ENCODE measurements at places on chromosomes 3 and 15.

GRCh38 chr3:138985932-138986331 lies 20.1 kb downstream of the PRR23A start:
- DNase-seq = no peak

DNA sequence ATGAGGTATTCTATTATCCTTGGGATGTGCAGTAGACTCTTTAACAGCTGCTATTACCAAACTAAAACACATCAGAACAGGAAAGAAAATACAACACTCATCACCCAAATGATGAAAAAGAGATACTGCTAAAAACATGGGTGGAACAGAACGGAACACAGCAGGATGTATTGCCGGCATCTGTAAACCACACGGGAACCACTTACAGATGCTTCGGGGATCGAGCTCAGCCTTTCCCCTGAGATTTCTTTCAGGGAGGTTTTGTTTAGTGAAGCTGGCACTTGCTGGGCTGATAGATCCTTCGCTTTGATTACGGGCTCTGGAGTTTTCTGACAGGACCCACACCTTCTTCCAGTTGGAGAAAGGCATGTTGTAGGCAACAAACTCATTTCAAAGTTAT lies 182.3 kb upstream of the FAM3D start:
- no peak for DNase-seq

GRCh38 chr15:77632534-77633133 lies at the start of gene LINGO1:
TSS of gene LINGO1 (minus strand) at chr15:77632912. CDS start at chr15:77632315, 597 bp downstream.
- no peak for DNase-seq

DNA sequence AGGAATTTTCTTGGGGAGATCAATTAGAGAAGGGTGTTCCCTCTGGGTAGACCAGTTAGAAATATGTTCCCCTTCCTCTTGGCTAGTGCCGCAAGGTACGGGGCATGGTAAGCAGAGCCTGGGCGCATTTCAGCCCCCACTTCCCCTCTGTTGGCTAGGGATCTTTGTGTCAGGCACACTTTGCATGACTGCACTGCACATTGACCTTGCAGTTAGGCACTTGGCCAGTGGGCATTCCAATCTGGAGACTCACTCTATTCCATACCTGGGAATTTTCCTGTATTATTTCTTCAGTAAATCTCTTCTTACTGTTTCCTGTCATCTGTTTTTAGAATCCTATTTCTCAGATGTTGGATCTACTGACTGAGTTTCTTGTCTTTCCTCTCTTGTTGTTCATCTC lies 30.0 kb upstream of the CACNA1D start:
- no peak for DNase-seq

- no peak for DNase-seq
Measured at GRCh38 chr3:31314258-31314657, 218.5 kb upstream of the STT3B start.

- DNase-seq = peak; percentile 51
Measured at GRCh38 chr3:155890671-155891190, 20.3 kb downstream of the GMPS start.

GRCh38 chr3:170953736-170954135 lies 45.3 kb upstream of the EIF5A2 start:
- no peak for DNase-seq

- no peak for DNase-seq
Measured at GRCh38 chr3:176867681-176868663, 329.3 kb downstream of the TBL1XR1 start.

- no peak for DNase-seq
Measured at GRCh38 chr15:67879440-67880129, 39.7 kb upstream of the RNU6-1 start.

- no peak for DNase-seq
Measured at GRCh38 chr3:42638339-42638842, 15.1 kb upstream of the ZBTB47 start.

DNA sequence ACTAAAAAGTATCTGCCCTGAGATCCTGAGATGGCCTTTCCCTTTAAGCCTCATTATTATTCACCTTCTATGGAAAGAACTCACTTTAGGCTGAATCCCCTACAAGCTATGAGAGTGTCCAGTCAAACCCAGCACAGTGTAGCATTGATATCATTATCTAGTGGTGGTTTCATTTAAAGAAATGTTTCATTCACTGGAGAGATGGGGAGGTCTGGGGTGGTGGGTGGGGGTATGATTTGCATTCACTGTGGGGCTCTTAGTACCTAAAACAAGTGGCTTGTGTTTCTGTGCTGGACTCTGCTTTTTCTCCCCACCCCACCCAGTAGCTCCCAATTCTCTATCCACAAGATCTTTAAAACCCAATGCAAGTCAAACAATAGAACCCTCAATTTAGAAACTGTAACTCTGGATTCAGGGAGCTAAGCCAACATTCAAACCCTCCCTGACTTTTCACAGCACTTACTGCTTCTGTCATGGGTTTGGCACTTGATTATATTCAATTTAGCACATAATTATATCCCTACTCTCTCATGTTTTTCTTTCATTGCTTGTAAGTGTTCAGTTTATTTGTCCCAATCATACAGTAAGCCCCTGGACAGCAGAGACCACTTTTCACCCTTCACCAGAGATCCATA lies 310.5 kb upstream of the THBS1 start:
- DNase-seq = peak; percentile 65

- no peak for DNase-seq
Measured at GRCh38 chr3:106401666-106402490, 533.1 kb upstream of the CBLB start.

DNA sequence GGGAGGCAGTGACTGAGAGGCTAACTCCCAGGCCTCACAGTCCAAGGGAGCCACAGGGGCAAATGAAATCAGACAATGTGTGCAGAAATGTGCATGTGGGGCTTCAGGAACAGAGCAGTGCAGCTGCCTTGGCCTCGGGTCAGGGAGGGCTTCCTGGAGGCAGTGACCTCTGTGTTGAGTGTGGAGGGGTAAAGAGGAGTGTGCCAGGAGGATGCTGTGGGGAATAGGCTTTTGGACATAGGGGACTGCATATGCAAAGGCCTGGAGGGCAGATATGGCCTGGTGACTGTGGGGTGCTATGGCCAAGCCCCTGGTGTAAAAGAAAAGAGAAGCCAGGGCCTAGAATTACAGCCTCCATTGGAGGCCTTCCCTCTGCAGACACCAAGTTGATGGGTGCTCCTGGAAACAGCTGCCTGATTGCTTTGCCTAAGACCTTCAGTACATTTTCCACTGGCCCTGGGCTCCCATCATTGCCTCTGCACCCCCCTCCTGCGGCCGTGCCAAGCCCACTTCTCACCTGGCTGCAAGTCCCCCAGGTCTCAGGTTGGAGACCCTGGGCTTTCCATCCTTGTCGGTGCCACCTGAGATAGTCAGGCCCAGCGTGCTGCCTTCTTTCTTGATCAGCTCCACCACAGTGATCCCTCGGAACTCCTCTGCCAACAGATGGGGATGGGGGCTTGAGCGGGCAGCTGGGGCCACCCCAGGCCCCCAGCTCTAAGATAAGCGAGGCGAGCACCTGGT lies 15.1 kb downstream of the GRIP2 start:
- no peak for DNase-seq

- DNase-seq = peak; percentile 91
Measured at GRCh38 chr3:112043621-112044201, 9.2 kb downstream of the TMPRSS7 start.

- DNase-seq = no peak
Measured at GRCh38 chr15:87763837-87764236, 492.7 kb downstream of the NTRK3 start.

- no peak for DNase-seq
Measured at GRCh38 chr3:80238152-80238551, 470.4 kb upstream of the ROBO1 start.

DNA sequence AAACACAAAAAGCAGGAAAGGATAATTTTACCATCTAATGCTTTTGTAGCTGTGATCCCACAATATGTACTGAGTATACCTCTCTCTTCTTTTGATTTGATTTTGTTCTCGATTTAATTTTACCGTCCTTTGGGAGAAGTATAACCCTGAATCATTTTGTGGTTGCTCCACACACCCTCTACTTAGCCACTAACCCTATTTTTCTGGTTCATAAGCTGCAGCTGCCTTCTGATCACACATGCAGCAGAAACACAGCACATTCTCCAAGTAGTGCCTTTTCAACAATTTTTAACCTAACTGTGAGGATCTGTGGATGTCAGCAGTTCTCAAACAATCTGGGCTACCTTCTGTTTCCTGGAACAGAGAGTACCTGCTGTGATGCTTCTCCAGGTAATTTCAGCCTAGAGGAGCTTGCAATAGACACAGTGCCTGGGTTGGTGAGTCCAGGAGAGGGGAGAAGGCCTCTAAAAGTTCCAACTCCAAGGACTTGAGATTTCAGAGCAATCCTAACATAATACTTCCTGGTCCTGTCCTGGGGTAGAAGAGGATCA lies 40.3 kb downstream of the HGD start:
- DNase-seq = no peak

DNA sequence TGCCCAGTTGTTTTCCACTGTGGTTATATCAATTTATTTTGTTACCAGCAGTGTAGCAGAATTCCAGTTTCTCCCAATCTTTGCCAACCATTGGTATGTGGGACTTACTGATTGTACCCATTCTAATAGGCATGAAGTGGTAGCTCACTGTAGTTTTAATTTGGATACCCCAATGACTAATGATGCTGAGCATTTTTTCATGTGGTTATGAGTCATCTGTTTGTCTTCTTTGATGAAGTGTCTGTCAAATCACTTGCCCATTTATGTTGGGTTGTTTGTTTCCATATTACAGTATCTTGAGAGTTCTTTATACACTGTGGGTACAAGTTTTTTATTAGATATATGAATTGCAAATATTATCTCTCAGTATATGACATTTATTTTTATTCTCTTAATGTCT lies 644.3 kb downstream of the NR2F2 start:
- DNase-seq = no peak

DNA sequence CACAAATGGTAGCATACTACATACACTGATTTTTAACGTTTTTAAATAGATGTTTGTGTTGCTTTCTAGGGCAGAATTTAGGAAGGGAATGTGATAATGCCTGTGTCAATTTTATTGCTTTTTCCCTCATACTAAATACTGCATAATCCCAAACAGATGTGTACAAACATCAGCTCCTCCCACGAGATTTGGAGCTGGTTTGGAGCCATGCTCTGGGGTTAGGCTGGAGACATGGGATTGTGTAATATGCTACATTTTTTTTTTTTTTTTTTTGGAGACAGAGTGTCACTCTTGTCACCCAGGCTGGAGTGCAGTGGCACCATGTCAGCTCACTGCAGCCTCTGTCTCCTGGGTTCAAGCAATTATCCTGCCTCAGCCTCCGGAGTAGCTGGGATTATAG lies 80.1 kb downstream of the EBLN2 start:
- no peak for DNase-seq

DNA sequence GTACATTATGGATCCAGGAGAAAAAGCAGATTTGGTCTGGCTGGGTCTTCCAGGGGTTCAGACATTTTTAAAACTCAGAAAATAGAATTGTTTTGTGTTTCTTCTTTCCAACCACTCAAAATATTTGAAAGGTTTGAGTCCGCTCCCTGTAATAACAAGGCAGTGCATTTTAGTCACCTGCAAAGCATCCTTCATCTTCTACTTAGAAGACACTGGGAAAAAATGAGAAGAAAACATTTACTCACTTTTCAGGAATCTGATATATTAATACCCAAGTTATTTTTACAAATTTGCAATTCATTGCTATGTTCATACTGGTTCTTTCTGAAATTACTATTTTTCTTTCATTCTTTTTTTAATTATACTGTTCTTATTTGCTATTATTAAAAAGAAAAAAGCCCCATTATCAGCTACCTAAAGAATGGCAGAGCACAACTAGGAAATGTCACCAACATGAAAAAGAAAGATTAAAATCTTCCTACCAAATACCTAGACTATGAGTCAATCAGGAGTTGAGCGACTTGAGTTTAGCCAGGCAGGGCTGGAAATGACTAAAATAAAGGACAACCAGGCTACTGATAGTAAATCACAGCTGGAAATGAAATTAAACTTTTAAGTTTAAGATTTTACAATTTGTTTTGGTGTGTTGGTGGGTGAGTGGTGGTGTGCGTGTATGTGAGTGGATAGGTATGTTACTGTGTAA lies 280.3 kb upstream of the THBS1 start:
- DNase-seq = no peak

- DNase-seq = no peak
Measured at GRCh38 chr3:45518376-45519135, 76.0 kb upstream of the LIMD1 start.

- no peak for DNase-seq
Measured at GRCh38 chr15:91924183-91924582, 70.7 kb downstream of the SLCO3A1 start.

DNA sequence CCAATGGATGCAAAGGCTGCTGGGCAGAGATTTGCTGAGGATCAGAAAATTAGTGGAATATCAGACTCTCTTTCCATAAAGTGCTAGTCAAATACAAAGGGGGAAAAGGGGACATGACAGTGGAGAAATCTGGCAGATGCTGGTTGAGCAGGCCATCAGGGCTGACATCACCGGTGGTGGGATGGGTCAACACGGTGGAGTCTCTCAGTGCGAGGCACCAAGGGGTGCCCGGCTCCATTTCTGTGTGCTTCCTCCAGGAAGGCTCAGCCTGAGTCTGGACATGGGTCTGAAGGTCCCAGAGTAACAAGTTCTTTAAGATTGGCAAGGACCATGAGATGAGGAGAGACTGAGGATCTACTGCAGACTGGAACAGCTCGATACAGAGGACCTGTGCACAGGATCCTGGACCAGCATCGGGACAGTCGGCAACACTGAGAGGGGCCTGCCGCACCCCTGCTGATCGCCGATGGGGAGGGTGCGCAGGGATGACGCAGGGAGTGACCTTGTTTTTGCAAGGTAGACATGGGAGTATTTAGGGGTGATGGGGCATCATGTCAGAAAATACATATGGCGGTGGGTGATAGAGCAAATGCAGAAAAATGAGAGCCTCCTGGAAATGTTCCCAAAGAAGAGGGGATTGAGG lies 92.7 kb downstream of the SEC22A start:
- DNase-seq = no peak

GRCh38 chr3:126358038-126358815 lies 1.0 kb upstream of the KLF15 start:
- DNase-seq = no peak

DNA sequence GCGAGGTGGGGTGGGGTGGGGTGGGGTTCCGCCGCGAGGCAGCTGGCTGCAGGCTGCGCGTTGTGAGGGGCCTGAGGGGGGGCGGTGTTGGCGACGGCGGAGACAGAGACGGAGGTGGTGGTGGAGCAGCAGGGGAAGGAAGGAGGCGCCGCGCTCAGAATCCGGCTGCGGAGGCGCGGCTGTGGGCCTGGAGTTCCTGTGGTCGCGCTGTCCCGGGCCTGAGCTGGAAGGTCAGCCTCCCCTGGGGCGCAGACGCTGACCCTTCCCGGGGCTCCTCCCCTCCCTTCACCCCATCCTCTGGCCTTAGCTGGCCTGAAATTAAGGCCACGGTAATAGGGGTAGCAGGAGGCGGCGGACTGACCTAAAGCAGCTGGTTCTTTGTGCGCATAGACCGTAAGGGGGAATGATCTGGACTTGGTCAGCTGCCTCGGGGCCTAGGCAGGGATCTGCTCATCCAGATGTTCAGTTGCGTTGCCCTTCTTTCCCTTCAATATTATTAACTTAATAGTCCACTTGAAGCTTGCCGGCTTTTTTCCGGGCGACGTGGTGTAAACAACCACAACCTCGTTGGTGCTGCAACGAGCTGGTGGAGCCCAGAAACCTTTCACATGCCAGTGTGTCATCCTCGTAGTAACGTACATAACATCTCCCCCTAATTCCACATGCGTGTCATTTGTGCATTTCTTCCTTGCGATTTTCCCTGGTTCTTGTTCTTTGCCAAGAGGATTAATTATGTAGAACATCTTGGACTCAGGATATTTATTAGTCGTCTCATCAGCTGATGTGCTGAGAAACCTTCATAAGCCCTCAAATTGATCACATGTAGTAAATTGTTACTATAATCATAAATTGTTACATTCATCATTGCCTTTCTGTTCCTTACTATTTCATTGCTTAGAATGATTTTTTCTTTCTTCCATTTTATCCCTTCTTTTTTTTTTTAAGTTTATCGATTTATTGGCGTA lies 626 bp downstream of the SEC62 start:
- DNase-seq = peak; percentile 25

Measured in SK-MEL-5 (cell line).